ENCODE measurements at places on chromosomes 5 and 9.

GRCh38 chr9:136565086-136565714 lies 19.4 kb upstream of the NOTCH1 start:
- DNase-seq = no peak

DNA sequence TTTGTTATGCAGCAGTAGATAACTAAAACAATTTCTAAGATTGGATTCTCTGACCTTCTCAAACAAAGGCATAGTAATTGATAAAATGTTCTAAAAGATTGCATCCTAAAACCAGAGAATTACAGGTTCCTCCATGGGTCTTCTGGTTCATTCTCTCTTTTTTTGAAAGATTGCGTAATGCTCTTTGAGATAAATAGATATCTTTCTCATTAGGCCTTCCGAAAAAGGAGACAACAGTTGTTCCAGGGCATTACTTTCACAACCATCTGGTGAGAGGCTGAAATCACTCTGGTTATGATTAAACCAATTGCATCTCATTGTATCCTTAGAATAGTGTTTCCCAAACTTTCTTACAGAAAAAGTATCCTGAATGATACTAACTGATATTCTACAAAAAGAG lies 174.7 kb upstream of the NREP start:
- no peak for DNase-seq

DNA sequence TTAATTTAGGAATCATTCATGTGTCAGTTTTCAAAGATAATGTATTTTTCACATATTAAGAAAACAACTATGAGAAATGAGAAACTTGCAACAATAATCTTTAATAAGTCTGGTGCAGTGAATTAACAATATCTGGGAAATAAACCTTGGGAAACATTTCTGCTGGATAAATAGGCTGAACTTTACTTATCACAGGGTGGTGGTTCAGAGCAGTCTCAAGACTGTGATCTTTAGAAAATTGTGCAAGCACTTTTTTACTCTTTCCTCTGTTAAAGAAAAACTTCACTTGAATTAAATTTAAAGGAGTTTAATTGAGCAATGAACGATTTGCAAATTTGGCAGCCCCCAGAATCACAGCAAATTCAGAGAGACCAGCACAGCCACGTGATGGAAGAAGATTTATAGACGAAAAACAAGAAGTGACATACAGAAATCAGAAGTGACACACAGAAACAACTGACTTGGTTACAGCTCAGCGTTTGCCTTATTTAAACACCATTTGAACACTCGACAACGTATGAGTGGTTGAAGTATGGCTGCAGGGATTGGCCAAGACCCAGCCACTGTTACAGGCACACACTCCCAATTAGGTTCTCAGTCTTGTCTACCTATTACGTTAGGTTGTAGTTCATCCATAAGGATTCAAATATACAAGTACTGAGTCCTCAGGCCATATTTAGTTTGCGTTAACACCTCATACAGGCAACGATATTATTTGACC lies 631.9 kb downstream of the SLCO4C1 start:
- DNase-seq = no peak

GRCh38 chr5:136901-137300 lies 44.9 kb downstream of the PLEKHG4B start:
- no peak for DNase-seq

GRCh38 chr5:119031905-119032304 lies 39.0 kb upstream of the DMXL1 start:
- no peak for DNase-seq

DNA sequence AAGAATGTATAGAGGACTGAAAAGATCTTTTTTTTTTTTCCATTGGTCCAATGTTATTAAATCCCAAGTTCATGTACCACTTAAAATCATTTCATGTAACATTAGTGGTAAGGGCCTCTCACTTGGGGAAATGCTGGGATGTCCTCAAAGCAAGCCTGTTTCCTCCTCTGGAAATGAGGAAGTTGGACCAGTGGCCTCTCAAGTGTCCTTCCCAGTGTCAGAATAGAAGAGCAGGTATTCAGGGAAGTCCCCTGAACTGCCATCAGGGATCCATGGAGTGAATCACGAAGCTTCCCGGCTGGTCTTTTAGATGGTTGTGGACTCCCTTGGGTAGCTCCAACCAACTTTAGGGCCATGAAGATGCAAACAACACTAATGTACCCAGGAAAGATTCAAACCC lies 55.2 kb upstream of the AFAP1L1 start:
- no peak for DNase-seq

DNA sequence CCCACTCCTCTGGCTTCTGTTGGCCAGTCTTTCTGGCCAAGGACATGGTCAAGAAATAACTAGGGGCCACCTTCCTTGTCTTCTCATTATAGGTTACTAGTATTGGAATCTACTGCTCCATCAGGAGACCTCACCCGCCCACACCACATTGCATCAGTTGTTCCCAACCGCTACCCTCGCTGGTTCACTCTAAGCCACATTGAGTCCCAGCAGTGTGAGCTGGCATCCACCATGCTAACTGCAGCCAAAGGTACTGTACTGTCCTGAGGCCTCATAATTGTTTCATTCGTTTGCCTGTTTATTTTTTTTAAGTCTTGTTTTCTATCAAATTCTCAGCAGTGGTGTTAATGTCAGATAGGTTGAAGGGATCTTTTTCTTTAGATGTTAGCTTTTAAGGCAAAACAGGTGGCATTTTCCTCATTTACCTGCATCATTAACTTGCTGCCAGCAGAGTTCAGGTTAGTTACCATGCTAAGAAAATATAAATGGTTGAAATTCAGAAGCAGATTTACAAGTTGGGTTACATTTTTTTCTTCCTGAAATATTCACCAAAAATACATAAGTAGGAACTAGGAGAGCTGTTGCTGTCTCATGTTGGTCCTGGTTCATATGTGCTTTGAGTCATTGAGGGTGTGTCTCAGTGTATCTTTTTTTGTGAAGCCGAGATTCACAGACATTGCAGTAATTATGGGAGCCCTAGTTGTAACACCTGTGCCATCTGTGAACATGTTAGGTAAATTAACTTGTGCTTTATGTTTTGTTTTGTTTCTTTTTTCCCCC lies 206.9 kb downstream of the ZSWIM6 start:
- DNase-seq = no peak

GRCh38 chr9:124852829-124853531 lies at the start of gene WDR38:
Gene WDR38 (plus strand): TSS chr9:124853460. CDS start chr9:124853532, 72 bp downstream.
- DNase-seq = peak; percentile 91

- DNase-seq = no peak
Observed at GRCh38 chr9:107739601-107740082, 250.1 kb upstream of the KLF4 start.

- DNase-seq = no peak
Observed at GRCh38 chr9:33315371-33315770, 25.1 kb downstream of the NFX1 start.

- DNase-seq = no peak
Observed at GRCh38 chr5:73374520-73375190, 73.9 kb downstream of the FOXD1 start.

DNA sequence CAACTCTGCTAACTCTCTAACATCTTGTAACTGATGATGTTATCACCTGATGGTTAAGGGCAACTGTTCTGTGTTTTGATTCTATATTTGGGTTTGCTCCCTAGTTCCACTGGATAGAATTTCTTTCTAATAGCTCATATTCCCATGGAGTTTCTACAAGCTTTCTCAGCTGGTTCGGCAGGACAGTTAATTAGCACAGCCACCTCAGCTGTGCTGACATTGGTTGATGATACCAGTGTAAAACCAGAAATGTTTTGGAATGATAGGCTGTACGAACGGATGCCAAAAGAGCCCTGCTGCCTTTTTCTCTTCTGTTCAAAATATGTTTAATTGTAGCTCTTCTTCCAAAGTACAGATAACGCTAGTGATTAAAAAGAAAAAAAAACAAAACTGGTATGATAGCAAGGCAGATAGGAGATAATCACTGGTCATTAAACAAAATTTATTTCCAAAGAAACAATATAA lies 440.5 kb upstream of the ZNF608 start:
- DNase-seq = no peak

DNA sequence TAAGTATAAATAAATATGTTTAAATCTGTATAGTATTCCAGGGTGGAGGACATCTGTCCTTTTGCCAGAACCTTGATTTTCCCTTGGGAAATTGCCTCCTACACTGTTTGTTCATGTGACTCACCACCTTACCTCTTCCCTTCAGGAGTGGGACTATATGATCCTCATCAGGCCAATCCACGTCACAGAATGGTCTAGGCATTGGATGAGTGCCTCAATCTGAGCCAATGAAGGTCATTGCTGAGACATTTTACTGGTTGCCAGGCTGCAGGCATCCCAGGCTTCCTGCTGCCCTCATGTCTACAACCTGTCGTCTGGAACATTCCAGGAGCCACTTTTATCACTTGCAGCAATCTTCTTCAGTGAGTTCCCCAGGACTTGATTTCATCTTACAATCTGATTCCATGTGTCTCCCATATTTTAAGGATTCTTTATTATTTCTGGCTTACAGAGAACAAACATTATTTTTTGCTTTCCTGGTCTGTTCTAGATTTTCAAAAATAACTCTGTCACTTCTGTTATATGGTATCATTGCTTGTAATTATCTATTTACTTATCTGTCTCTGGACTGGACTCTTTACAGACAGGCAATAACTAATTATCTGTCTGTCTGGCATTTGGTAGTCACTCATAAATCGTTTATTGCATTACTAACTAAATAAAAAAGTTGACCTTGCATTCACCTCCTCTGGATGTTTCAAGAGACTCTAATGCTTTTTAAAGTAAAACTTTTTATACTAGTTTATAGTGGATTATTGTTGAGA lies 107.3 kb upstream of the APC start:
- DNase-seq = no peak

- no peak for DNase-seq
Observed at GRCh38 chr9:121473229-121473628, 26.4 kb downstream of the GGTA1 start.

GRCh38 chr5:140608722-140609121 lies 24.3 kb downstream of the CD14 start:
- DNase-seq = no peak

Data from memory B cell (primary cell).